ENCODE measurements at places on chromosomes 4 and X.

GRCh38 chr4:185201977-185202962, 1.5 kb downstream of the CFAP97 start:
- DNase-seq, result no peak

DNA sequence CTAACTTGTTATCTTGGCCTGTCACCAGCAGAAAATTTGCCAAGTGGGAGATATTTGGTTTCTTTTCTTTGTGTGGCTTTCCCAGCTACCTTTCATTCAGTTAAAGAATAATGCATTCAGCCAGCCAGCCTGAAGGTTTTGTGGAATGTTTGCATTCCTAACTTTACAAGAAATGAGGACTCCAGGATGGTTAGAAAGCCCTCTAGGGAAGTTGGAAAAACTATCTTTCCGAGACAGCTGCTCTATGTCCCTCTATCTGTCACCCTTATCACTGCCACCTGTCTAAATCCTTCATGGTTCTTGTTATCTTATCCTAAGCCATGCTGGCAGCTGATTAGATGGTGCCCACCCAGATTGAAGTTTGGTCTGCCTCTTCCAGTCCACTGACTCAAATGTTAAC, 384.2 kb downstream of the SH3BGRL start:
- no peak for DNase-seq

DNA sequence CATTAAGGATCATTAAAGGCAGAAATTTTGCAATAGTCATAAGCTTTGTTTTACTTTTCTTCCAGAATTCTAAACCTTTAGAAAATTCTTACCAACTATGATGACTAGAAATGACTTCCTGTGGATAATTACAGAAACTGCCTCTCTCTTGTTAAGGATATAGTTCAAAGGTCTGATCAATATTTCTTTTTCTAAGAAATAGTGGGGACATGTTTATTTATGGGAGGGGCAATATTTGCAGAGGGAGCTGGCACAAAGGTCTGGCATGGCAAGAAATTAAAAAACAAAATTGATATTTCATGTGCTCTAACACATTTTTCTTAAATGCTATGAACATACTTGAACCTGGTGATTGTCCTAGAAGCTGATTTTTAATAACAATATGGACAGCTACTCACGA, 448.9 kb downstream of the KCTD8 start:
- no peak for DNase-seq

DNA sequence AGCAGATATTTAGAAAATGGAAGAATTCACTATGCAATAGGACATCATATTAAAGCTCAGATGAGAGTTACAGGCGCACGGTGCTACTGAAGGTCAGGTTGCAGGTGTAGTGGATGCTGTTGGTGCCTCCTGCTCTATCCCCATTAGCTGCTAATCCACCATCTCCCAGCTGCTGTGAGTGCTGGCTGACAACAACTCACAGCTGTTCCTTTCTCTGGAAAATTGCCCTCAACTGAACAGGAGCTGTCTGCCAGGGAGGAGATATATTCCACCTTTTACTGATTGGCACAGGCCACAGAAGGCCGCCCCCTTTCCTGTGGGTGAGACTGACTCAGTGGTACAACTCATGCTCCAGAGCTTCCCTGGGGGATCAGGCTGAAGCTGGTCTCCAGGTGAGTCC, 48.7 kb downstream of the UCHL1 start:
- no peak for DNase-seq

DNA sequence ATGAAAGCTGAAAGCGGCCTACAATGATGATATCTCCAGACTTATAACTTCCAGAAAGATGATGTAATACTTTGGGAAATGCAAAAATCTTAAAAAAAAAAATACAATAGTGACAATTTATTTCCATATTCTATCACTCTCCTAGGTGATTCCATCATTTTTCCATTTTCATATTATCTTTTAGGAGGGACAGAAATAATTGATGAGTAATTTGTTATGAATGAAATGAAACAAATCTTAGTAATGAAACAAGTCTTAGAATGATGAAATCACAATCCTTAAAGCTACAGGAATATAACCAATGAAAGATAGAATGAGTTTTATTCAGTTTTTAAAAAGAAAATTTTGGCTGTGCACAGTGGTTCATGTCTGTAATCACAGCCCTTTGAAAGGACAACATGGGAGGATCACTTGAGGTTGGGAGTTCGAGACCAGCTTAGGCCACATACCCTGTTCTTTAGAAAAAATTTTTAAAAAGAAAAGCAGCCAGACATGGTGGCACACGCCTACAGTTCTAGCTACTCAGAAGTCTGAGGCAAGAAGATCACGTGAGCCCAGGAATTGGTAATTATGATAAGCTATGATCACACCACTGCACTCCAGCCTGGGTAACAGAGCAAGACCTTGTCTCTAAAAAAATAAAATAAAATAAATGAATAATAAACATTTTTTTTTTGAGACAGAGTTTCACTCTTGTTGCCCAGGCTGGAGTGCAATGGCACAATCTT, 21.7 kb downstream of the CLOCK start:
- DNase-seq, result no peak

- no peak for DNase-seq
Observed at GRCh38 chr4:1419708-1420107, 13.5 kb upstream of the NKX1-1 start.

DNA sequence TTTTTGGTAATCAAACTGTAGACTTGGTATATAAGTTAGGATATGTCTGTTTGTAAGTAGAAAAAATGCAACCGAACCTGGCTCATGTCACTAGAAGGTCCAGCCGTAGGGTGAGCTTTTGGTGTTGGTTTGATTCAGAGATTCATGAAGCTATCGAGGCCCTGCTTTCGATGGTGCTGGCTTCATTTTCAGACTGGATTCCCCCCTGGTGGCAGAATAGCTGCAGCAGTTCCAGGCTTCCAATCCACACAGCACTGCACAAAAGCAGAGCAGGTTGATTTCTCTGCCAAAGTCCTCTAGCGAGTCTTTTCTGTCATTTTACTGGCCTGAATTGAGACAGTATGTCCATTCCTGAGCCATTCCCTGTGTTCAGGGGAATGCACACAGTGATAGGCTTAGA, 33.1 kb downstream of the PDK3 start:
- DNase-seq, result peak; percentile 51

DNA sequence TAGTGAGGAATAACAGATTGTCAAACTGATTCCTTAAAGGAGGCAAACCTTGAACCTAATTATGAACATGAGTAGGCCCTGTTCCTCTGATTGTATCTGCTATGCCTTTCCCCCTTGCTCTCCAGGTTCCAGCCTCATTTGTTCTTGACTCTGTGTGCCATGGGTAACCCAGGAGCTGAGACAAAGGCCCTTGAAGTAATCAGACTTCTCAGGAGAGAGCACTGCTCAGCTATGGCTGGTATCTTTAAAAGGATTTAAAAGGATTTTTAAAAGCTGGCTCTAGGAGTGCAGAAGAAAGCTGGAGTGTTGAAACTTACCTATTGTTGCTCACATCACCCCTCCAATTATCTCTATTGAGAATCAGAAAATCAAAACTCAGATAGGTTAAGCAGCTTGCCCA, 1565.5 kb upstream of the AGA start:
- DNase-seq, result no peak

DNA sequence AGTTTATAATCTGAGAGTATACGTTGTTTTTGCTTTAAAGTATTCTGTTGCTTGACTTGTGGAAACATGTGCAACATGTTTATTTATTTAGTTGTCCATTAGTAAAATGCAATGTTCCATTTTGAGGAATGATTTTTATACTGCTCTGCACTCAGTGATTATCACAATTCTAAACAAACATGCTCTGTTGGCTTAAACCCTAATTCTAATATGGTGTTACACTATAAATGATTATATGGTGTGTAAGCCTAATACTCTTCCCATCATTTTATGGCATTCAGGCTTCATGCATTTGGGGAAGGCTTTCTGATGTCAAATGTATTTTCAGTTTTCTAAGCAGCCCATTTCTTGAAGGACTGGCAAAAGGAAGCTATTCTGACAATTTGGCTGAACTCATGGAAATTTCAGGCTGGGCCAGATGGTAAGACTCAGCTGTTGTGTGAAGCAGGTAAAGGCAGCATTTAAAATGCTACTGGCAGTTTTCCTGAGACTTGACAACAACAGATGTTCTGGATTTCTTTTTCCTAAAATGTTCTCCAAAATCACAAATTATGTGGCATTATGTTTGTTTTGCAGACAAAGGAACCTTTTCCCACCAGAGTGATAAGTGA, 336.7 kb upstream of the GNPDA2 start:
- DNase-seq, result no peak

GRCh38 chrX:134683351-134684005, 25.2 kb upstream of the PLAC1 start:
- DNase-seq, result no peak

DNA sequence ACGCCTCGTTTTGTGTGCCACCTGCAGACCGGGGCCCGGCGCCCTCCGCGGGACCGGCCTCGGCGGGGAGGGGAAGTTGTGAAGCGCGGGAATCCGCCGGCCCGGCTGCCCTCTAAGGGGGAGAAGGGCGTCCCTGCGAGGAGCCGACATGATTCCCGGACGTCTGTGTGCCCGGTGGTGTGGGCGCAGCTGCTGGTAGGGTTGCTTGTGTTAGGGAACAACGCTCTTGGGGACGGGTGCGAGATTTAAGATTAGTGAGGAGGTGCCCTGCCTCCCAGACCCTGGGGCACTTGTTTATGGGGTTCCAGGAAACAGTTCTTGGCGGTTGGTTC, 627 bp downstream of the CDKN2AIP start:
- DNase-seq, result peak; percentile 19

- no peak for DNase-seq
Observed at GRCh38 chr4:29852537-29852936, 867.6 kb upstream of the PCDH7 start.

DNA sequence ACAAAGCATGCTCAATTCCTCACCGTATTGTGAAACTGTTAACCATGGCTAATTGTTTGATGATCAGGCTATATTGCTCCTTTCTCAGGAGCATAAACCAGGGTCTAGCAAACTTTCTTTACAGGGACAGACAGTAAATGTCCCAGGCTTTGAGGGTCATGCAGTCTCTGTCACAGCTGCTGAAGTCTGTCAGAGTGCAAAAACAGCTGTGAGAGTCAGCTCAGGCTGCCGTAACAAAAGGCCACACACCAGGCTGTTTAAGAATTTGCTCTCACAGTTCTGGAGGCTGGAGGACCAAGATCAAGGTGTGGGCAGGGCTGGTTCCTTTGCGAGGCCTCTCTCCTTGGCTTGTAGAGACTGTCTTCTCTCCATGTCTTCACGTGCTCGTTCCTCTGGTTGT, 75.6 kb downstream of the GPR143 start:
- no peak for DNase-seq

DNA sequence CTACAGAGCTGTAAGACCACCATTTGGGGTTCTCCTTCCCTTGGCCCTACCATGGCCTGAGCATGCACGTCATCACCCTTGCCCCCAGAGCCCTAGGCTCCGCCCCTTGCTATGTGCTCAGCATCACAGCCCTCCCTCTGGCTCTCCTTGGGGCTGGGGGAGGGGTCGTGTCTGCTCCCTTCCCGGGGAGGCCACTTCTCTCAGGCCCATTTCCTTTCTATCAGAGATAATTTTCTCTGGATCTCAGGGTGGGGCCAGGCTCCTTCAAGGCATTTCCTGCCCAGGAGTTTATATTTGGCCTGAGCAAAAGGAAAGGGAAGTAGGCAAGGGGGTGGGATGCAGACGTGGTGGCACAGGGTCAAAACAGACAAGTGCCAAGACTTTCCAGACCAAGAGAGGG, 55.9 kb downstream of the STARD8 start:
- DNase-seq, result no peak

GRCh38 chr4:151409470-151410313, 716 bp downstream of the FHIP1A start:
- DNase-seq, result no peak

DNA sequence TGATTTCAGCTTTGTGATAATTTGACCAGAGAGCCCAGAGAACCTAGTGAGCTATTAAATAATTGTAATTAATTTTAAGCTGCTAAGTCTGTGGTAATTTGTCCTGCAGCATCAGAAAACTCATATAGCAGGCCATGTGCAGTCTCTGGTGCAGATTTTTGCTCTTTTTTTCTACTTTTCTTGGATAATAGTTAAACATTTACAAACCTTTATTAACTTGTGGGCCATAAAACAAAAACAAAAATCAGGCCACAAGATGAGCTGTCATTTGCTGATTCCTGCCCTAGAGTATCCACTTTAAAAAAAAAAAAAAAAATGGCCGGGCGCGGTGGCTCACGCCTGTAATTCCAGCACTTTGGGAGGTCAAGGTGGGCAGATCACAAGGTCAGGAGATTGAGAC, 99.8 kb downstream of the CLDN22 start:
- DNase-seq, result no peak

- no peak for DNase-seq
Observed at GRCh38 chrX:44246826-44247225, 96.6 kb downstream of the EFHC2 start.

- no peak for DNase-seq
Observed at GRCh38 chrX:40933132-40933705, 152.0 kb upstream of the USP9X start.

DNA sequence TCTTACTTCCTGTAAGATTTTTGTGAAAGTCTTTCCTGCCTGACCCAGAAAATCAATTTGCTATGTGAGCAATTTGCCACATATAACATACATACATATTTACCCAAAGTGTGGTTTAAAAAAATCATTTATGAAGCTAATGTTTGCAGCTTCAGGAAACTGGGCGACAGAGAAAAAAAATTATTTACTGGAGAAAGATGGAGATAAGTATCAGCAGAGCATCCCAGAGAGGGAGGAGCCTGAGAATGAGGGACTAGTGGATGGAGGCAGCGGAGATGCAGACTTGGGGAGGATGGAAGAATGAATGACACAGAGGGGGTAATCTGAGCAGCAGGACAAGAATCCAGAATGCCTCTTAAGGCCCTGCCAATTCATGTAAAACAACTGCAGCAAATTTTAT, 975 bp upstream of the GYPA start:
- no peak for DNase-seq

DNA sequence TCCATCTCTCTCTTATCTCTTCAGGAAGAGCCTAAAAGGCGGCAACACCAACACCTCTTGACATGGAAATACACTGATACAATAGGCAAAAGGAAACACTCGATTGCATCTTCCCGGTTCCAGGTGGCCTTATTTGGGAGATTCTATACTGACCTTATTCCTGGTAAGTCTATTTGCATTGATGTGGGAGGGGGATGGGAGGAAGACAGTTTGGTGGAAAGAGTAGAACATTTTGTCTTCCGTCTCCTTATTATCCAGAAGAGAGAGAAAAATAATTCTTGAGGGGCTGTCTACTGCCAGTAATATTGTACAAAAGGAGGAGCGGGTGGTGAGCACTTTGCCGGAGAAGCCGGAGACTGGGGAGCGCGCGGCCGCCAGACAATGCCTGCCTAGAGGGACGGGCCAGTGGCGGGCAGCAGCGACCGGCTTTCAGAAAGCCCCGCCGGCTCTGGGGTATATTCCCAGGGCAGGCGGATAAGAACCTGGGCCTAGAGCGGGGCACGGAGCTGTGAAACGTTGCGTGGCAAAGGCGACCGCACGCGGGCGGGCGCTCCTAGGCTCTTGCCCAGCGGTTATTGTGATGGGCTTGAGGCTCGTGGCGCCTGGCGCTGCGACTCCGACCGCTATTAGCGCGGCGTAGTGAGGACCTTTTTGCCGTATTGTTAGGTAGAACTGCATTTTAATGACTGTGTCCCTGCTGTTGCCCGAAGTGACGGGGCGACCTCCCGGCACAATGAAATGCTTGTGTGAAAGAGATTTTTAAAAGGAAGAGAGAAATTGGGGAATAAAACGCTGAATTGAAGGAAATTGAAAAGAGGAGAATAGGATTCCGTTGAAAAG, 518 bp downstream of the PRDM8 start:
- no peak for DNase-seq

GRCh38 chr4:142984871-142985585, 138.9 kb upstream of the INPP4B start:
- peak; percentile 9 for DNase-seq

Data from A549 (cell line).